HFFc6 (cell line): ENCODE measurements at places on chromosomes 2 and 18. TPM values are rescaled to one million over a fixed set of nuclear protein-coding genes. Genes with fewer than 3 reads are reported as not detected.
A peak's percentile ranks its signal among the peaks of the same experiment; 100 is the strongest.

DNA sequence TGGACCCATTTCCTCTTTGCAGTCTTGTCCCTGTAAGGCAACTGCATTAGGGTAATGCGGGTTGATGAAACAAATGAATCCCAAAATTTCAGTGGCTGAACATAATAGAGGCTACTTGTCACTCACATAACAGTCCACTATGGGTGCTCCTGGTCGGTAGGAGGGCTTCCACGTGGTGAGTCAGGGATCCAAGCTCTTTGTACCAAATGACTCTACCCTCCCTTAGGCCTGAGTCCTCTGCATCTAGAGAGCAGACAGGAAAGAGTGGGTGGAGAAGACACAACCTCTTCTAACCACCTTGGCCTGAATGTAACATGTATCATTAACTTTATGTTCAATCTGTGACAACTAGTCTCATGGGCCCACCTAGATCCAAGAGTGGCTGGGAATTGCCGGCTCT lies 86.2 kb upstream of the HAAO start:
- no peak overlapping the region for H3K27ac ChIP-seq
- H3K36me3 ChIP-seq, result no peaks in the 10 kb centered on the region
- H3K27me3 ChIP-seq, result no peaks in the 10 kb centered on the region; the same call in 1 of the 2 replicates

DNA sequence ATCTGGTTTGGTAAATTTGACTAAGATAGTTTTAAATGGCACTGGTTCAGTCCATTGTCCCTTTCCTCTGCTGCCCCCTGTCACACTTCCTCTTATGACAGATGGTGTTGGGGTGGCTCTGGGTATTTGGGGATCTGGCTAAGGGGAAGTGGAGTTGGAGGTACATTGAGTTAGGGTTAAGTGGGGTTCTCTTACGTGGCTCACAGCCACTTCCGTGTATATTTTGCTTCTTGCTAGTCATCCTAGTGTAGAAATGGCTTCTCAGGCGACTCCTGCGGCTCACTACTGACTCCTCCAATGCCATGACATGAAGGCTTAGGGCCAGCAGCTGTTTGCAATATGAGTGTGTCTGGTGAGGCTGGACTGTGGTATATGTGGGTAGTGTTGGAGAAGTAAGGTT lies 187.0 kb downstream of the HAUS1 start:
- H3K36me3 ChIP-seq, result no peaks in the 10 kb centered on the region
- no peak overlapping the region for H3K27ac ChIP-seq
- no peak overlapping the region for H3K4me3 ChIP-seq
- DNase-seq, result no peak
- no peaks in the 10 kb centered on the region for H3K4me1 ChIP-seq

DNA sequence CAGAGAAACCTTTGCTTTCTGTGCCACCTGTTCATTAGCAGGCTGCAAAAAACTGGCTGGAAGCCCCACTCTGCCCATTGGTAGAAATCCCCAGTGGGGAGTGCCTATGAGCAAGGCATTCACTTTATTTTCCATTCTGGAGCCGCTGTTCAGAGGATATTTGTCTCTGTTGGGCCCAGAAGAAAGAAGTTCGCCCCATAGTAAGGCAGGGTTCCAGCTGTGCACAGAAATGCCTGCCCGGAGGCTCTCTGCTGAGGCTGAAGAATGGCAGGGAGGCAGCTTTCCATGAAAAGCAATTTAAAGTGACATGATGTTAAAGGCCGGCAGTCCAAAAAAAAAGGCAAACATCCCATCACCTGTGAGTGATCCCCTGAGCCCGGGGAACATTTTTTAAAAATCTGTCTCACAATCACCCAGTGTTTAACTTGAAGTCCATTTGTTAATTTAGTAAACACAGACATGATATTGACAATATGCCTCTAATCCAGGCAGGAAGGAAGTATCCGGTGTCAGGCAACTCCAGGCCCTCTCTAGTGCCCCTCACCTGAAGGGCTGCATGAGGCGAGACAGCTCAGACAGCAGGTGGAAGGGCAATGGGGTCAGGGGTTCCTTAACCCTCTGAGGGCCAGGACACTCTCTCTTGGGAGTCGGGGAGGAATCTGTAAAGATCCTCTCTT lies 265.1 kb upstream of the SIX2 start:
- DNase-seq, result no peak
- H3K36me3 ChIP-seq, result no peaks in the 10 kb centered on the region
- H3K4me1 ChIP-seq, result peaks cover 19% of the 10 kb centered on the region
- no peak overlapping the region for H3K27ac ChIP-seq
- H3K27me3 ChIP-seq, result peaks cover 13% of the 10 kb centered on the region
- no peak overlapping the region for H3K4me3 ChIP-seq

GRCh38 chr2:102927854-102928267 lies 166.0 kb downstream of the TMEM182 start:
- H3K36me3 ChIP-seq, result no peaks in the 10 kb centered on the region
- H3K4me3 ChIP-seq, result no peak overlapping the region
- no peak for DNase-seq
- no peaks in the 10 kb centered on the region for H3K27me3 ChIP-seq
- no peak overlapping the region for H3K27ac ChIP-seq
- H3K4me1 ChIP-seq, result no peaks in the 10 kb centered on the region

DNA sequence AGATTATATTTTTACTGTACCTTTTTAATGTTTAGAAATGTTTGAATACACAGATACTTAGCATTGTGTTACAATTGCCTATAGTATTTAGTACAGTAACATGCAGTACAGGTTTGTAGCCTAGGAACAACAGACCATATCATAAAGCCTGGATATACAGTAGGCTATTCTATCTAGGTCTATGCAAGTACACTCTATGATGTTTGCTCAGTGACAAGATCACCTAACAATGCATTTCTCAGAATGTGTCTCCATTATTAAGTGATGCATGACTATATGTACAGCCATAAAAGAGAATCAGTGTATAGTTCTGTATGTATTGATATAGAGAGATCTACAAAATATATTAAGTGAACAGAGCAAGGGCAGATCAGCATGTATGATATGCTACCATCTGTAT lies 616.4 kb downstream of the XIRP2 start:
- H3K27me3 ChIP-seq, result no peaks in the 10 kb centered on the region; the same call in 1 of the 2 replicates
- no peak overlapping the region for H3K27ac ChIP-seq
- H3K4me3 ChIP-seq, result no peak overlapping the region

- H3K4me1 ChIP-seq, result peaks cover 7% of the 10 kb centered on the region
- no peak overlapping the region for H3K4me3 ChIP-seq
- no peak overlapping the region for H3K27ac ChIP-seq
- peaks cover 9% of the 10 kb centered on the region for H3K36me3 ChIP-seq
- no peak for DNase-seq
Observed at GRCh38 chr2:241574911-241575623, 16.5 kb downstream of the BOK start.

- no peaks in the 10 kb centered on the region; the same call in 1 of the 2 replicates for H3K27me3 ChIP-seq
- peaks cover 19% of the 10 kb centered on the region; the same call in 1 of the 2 replicates for H3K4me1 ChIP-seq
- no peak overlapping the region for H3K4me3 ChIP-seq
- H3K36me3 ChIP-seq, result no peaks in the 10 kb centered on the region; the same call in 1 of the 2 replicates
Observed at GRCh38 chr18:39435996-39436395, 1870.4 kb upstream of the CELF4 start.

DNA sequence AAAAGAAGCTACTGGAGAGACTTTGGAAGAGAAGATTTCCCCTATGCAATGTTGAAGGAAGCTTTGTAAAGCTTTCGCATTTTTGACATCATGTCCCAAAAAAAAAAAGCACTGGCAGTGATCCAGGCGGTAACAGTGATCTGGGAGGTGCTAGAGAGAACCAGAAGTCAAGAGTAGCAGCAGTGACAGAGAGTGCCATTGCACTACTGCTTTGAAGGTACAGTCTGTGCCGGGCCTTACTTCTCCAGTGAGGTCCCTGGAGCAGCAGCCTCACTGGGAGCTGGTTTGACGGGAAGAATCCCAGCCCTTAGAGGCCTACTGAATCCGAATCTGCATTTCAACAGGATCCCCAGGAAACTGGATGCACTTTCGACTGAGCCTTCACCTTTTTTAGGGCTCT lies 50.9 kb upstream of the ATL2 start:
- no peak for DNase-seq
- H3K4me3 ChIP-seq, result no peak overlapping the region
- H3K4me1 ChIP-seq, result no peaks in the 10 kb centered on the region
- H3K36me3 ChIP-seq, result no peaks in the 10 kb centered on the region

GRCh38 chr2:239466061-239466754 lies 65.4 kb upstream of the HDAC4 start:
- DNase-seq, result no peak
- no peaks in the 10 kb centered on the region; the same call in 1 of the 2 replicates for H3K27me3 ChIP-seq
- no peaks in the 10 kb centered on the region for H3K4me1 ChIP-seq
- H3K36me3 ChIP-seq, result no peaks in the 10 kb centered on the region
- H3K27ac ChIP-seq, result no peak overlapping the region
- H3K4me3 ChIP-seq, result no peak overlapping the region

DNA sequence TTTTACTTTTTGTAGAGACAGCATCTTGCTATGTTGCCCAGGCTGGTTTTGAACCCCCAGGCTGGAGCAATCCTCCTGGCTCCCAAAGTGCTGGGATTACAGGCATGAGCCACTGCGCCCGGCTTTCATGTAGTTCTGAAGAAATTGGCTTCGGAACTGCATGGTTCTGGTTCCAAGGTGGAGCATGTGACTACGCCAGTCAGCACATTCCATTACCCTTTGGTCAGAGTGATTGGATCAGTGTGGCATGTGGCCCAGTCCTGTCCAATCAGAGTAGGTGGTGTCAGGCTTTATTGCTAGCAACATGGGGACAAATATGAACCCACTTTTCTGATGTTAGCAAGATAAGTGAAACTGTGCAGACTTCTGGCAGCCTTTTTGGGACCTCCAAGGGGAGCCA lies 16.3 kb upstream of the ATOH8 start:
- peak; percentile 97 for DNase-seq
- peaks cover 75% of the 10 kb centered on the region for H3K4me1 ChIP-seq
- no peak overlapping the region for H3K4me3 ChIP-seq
- peak overlapping the region; percentile 91 for H3K27ac ChIP-seq
- H3K27me3 ChIP-seq, result peaks cover 4% of the 10 kb centered on the region

DNA sequence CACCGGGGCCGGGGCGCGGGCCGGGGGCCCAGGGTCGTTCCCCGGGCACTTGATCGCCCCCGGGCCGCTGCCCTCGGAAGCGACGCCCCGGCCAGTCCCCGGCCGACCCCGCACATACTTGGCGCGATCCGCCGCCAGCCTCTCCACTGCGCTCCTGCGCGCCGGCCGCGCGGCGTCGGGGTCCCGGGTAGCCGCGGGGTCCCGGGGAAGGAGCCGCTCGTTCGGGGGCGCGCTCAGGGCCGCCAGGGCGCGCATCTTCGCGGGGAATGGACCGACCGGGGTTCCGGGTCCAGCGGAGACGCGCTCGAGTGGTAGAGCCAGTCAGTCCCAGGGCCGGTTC lies 204 bp downstream of the FAM110C start:
- H3K4me3 ChIP-seq, result no peak overlapping the region
- DNase-seq, result no peak
- no peak overlapping the region for H3K27ac ChIP-seq
- H3K36me3 ChIP-seq, result no peaks in the 10 kb centered on the region
- H3K4me1 ChIP-seq, result no peaks in the 10 kb centered on the region

- H3K4me3 ChIP-seq, result no peak overlapping the region
- H3K36me3 ChIP-seq, result no peaks in the 10 kb centered on the region; the same call in 1 of the 2 replicates
- peak; percentile 61 for DNase-seq
- H3K27ac ChIP-seq, result no peak overlapping the region
Observed at GRCh38 chr18:62183578-62184195, 3.2 kb downstream of the PIGN start.

Gene FSHR
- not detected in 3 replicates for total RNA-seq

Gene COLEC12
- total RNA-seq, result 0.21 TPM in 1 of 3 replicates, not detected in the others

Gene CSRNP3
- total RNA-seq, result 0.02 to 0.21 TPM in 2 of 3 replicates, not detected in the other

Gene TGOLN2
- 142 to 152 TPM (median 149 TPM) in 3 replicates for total RNA-seq

Gene GAL3ST2
- 0.24 TPM in 1 of 3 replicates, not detected in the others for total RNA-seq

Gene DPYSL5
- not detected in 3 replicates for total RNA-seq

Gene SERPINB4
- not detected in 3 replicates for total RNA-seq

Gene BOLL
- not detected in 3 replicates for total RNA-seq

Gene MDH1B
- total RNA-seq, result 0.55 TPM in 1 of 3 replicates, not detected in the others

Gene IL18R1
- total RNA-seq, result not detected in 2 replicates

Gene STPG4
- total RNA-seq, result 0.31 TPM in 1 of 3 replicates, not detected in the others

Gene IL1RN
- total RNA-seq, result not detected in 3 replicates
